NCI-H226 (cell line): ENCODE measurements at places on chromosomes 2 and 18.

- no peak for DNase-seq
These were observed 352.5 kb upstream of the EPHA4 start for GRCh38 chr2:221924576-221924975.

DNA sequence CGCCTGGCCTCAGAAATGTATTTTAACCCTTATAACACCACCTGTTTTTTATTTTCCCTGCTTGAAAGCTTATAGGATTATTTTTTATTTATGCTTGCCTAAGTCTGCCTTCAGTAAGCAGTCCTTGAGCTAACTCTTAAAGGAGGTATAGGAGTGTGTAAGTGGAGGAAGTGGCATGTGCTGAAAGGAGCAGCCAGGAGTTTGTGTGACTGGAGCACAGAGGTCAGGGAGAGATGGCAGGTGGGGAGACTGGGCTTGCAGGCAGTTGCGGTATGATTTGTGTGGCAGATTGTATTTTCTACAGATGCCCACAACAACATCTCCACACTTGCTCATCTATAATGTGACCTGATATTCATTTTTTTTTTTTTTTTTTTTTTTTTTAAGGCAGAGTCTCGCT lies 27.2 kb upstream of the PAIP2B start:
- DNase-seq, result no peak

- no peak for DNase-seq
These were observed 5.4 kb downstream of the SS18 start for GRCh38 chr18:26085056-26085455.

- DNase-seq, result peak; percentile 24
These were observed 36.2 kb upstream of the BMP10 start for GRCh38 chr2:68907232-68907919.

GRCh38 chr2:70645733-70646419 lies 92.2 kb upstream of the TGFA start:
- no peak for DNase-seq

GRCh38 chr2:132782176-132782783 lies 112.3 kb upstream of the LYPD1 start:
- DNase-seq, result no peak
